ENCODE measurements at places on chromosomes 6 and 20.
A peak's percentile ranks its signal among the peaks of the same experiment; 100 is the strongest.

GRCh38 chr6:31079656-31080261, 32.6 kb downstream of the C6orf15 start:
- DNase-seq = peak; percentile 66

DNA sequence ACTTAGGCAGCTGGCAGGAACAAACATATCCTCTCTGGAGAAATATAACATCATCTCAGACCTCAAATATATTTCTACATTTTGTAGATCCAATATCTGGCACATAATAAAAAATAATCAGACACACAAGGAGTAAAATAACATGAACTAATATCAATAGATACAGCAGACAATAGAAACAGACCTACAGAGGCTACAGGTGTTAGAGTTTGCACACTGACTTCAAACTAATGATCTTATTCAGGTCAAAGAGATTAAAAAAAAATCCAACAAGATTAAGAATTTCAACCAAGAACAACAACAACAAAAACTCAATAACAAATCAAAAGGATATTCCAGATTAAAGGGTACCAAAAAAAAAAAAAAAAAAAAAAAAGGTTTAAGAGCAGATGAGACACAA, 13.9 kb upstream of the CDYL start:
- DNase-seq = no peak

DNA sequence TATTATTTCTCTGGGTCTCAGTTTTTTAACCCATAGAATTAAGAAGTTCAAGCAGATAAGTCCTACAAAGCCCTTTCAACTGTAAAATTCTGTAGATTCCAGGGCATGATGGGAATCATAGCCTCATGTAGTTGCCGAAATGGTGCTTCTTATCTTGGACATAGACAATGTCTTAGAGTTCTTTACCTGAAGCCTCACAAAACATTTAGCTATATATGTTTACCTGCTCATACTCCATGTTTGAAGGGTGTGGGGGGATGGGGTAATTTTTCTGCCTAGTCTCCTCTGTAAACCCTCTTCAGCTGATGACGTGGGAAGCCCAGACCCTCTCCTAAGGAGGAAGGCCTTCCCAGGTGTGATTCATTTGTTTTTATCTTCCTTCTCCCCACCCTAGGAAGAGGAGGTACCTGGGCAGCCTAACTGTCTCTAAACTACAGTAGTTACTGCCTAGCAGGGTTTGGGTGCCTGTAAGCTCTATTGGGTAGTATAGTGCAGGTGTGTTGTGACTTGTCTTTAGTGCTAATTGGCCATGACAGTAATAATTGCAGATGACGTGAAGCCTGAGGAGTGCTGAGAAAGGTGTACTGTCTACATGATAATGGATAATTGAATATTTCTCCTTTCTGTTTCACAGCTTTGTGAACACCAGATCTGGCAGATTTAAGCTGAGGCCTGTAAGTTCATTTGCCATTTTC, 230.8 kb downstream of the TFAP2B start:
- no peak for DNase-seq

- peak; percentile 48 for DNase-seq
These were observed 146.8 kb upstream of the PMEPA1 start for GRCh38 chr20:57856658-57857057.

GRCh38 chr6:307065-307814, 15.0 kb downstream of the DUSP22 start:
- DNase-seq = no peak

GRCh38 chr6:50410579-50410978, 302.7 kb upstream of the TFAP2D start:
- DNase-seq = no peak

DNA sequence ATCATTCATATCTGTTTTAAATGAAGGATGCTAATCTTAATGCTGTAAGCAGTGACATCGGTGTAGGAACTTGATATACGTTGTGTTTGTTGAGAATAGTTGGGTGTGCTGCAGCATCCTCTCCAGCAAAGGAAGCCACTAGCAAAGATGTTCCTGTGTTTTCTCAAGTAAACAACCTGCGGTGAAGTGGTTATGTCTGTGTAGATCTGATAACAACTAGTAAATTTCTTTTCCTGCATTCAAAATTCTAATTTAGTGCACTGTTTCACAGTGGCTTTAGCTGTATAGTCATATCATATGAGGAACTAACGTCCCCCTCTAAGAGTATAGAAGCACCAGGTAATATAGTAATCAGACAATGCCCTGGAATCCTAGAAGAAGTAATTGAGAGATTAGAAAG, 38.7 kb downstream of the NCOA7 start:
- peak; percentile 55 for DNase-seq

DNA sequence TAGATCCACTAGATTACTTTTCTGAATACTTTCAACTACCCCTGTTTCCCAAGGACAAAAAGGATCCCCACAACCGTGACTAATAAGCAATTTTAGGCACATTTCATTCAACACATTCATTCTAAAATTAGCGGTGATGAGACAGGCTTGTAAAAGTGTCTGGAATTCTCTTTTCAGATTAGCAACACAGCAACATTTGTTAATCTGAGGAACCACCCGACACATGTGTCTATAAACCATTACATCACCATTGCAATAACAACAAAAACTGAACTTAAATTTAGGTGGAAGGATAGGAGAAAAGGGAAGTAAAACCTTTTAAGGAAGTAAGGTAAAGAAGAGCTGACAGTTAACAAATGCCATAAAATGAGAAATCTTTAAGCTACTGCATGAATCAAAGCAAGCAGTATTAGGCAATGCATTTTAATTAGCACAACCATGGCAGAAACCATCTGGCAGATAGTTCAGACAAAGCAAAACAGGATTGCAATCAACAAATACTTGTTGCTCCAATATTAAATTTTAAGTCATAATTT, 49.1 kb downstream of the MAP3K7 start:
- DNase-seq = no peak

DNA sequence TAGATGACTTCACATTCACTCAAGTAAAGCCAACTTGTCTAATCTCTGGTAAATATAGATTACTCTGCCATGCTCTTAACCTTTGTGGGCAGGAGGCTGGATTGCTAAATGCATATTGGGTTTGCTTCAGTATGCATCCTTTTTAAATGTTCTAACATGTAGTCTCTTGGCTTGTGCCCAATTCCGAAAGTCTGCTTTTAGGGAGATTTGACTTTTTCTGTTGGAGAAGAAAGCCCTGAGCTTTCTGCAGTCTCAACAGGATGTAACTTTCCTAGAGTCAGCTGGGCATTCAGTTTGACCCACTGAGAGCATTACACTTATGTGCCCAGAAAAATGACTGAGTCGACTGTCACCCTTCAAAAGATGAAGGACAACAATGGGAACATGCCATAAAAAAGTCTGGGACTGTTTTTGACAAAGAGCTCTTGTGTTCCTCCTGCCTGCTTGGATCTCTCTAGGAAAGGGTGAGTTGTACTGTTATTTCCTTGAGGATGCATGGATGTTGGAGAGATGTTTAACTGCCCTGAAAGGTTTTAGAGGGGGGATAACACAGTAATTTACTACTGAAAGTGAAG, 299.4 kb downstream of the ZFAND3 start:
- DNase-seq = no peak

- DNase-seq = no peak
These were observed 118.8 kb downstream of the COL19A1 start for GRCh38 chr6:69985180-69985579.

Data from CD4-positive, alpha-beta memory T cell (primary cell).